ENCODE measurements at places on chromosomes 1 and 21. TPM values are rescaled to one million over a fixed set of nuclear protein-coding genes. Genes with fewer than 3 reads are reported as not detected.

DNA sequence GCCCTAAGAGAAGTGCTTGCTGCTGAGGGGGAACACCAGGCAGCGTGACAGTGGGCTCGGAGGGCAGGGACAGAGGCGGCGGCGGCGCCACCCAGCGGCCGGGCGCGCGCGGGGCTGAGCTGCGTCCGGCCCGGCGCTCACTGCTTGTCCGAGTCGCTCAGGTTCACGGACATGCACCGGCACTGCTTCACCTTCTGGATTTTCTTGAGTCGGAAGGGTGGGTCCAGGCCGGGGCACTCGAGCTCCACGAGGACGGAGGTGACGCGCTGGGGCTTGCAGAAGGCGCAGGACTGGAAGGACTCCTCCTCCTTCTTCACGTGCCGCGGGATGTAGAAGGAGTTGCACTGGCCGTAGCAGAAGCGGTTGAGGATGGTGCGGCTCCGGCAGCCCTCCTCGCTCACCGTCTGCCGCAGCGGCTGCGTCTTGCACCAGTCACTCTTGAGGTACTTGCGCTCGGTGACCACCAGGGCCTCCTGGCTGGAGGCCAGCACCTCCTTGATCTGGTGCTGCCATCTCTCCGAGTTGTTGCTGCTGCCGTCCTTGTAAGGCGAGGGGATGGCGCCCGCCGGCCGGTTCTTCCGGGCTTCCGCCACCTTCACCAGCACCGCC is 119.0 kb downstream of the GREM2 start:
- DNase-seq: peak; percentile 41

GRCh38 chr1:174965362-174966007 is 34.3 kb upstream of the CACYBP start:
- DNase-seq: no peak

DNA sequence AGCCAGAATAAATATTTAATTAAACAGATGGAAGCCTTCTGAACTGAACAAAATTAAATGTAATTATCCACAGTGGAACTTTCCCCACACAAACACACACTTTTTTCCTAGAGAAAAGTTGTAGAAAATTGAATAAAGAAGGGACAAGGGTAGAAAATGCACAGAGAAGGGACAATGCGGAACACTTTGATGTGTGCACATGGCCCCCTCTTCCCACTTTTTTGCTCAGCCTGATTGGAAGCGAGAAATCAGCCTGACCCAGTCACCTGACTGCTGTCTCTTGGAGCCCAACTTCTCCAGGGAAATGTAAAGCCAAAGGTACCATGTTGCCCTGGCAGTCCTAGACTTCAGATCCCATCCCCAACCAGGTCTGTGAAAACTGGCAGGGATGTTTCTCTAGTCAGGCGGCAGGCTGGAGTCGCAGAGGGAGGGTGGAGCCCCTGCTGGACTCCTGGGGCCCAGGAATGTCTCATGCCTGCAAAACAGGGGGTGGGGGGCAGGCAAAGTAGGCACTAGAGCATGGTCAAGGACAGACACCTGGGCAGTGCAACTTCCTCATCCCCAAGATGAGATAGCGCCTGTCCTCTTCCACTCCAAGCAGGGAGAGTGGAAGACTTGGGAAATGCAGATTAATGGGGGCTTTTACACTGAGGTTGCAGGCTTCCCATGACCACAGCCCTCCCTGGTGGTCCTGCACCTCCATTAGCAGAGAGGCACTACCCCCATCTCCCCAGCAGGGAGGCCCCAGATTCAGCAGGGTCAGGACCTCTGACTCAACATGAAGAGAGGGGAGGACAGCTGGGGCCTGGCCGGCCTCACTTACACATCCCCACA is 2.8 kb downstream of the CERS2 start:
- DNase-seq: no peak

Gene FCGR2B
- 17.5 TPM for total RNA-seq

GRCh38 chr1:162179121-162179520 is 109.6 kb downstream of the NOS1AP start:
- no peak for DNase-seq

GRCh38 chr1:33382661-33383415 is 48.1 kb downstream of the PHC2 start:
- peak; percentile 47 for DNase-seq

DNA sequence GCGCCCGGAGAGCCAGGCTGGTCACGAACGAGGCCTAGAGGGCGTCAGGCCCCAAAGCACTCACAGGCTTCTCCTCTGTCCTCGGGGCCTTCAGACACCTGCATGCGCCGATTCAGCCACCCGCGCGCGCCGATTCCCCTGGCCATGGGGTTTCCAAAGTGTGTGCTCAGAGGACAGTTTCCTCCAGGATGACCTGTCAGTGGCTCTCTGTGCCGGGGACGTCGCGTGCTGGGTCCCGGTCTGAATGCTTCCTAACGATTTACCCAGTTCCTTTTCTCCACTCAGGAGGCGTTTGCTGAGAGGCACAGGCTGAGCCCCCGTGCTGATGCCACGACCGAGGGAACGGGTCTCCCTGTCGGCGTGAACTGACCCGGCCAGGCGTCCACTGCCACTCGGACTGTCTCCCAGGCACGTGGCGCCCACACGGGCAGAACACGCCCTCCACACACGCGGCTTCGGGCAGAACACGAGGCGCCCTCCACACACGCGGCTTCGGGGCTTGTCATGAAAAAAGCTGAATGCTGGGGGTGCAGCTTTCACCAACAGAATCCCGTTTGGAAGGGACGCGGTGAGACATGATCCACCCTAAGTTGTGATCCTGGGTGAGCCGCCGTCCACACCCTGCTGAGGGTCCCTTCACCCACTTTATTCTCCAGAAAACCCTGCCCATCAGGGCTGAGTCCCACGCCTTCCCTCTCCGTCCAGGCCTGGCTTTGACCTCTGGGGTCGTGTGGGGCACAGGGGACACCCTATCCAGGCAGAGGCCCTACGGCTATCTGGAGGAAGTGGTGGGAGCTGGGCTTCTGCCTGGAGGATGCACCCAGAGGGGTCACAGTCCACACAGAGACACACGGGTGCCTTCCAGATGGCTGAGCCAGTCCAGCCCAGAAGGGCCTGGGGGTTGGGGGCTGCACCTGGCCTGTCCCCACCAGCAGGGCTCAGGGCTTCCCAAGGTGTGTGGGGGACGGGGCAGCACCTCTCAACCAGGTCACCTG is 56.1 kb downstream of the COL6A1 start:
- no peak for DNase-seq

- no peak for DNase-seq
These were observed 7.4 kb upstream of the MOB3C start for GRCh38 chr1:46623743-46624644.

GRCh38 chr21:45818276-45818903 is 163.2 kb upstream of the COL6A1 start:
- DNase-seq: no peak

Gene PRMT6
- 4.3 TPM for total RNA-seq

DNA sequence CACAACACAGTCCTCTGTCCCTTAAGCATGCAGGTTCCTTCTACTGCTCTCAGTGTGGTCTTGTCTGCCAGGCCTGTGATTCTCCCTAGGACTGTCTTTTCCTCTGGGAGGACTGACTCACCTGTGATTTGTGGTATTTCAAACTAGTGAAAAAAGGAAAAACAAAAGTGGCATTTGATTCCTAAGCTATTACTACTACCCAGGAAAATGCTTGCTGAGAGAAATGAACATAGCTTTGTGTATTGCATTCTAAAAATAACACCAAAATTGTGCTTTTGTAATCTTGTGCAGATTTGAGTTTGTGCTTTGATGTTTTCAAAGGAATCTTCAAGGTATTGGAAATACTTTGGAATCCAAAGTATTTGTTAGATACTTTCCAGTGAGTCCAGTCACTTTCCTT is 57.0 kb downstream of the GPR161 start:
- no peak for DNase-seq

Gene S100A5
- not detected for total RNA-seq

Gene RNU1-2
- total RNA-seq: 9,391 TPM

GRCh38 chr1:175885326-175885725 is 141.9 kb upstream of the TNR start:
- no peak for DNase-seq

DNA sequence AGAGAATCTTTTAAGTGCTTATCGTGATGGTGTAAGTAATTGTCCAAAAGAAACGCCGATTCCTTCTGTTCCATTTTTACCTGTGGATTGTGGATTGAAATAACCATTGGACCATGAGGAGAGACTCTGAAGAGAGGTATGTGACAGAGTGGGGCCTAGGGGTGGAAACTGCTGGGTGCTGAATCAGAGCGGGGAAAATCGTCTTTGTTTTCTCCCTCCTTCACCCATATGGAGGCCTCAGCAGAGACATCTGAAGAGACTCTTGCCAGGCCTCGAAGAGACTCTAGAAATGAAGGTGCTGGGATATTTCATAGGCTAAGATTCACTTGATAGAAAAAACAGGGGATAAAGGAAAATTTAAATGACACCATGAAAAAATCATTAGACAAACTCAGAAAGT is 1327.0 kb downstream of the BRINP3 start:
- no peak for DNase-seq

GRCh38 chr1:247517795-247518612 is 18.2 kb downstream of the OR2C3 start:
- DNase-seq: no peak

- DNase-seq: no peak
These were observed 271.5 kb upstream of the BEND5 start for GRCh38 chr1:49048188-49048587.

DNA sequence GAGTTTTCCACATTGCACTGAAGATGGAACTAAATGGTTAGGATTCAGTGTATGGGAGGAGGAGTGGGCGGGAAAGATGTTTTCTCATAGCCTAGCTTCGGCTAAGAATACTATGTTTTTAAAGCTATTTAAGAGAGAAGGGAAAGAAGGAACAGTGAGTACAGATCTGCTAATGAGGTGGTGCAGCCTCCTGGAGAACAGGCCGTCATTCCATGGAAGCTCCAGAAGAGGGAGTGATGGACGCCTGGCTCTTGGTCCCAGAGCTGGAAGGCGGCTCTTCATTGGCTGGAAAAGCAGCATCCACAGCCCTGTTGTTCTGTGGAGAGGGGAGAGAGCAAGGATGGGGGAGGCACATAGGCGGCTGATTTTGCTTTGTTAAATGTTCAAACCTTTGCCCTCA is 6.9 kb downstream of the CAMK1G start:
- DNase-seq: no peak

DNA sequence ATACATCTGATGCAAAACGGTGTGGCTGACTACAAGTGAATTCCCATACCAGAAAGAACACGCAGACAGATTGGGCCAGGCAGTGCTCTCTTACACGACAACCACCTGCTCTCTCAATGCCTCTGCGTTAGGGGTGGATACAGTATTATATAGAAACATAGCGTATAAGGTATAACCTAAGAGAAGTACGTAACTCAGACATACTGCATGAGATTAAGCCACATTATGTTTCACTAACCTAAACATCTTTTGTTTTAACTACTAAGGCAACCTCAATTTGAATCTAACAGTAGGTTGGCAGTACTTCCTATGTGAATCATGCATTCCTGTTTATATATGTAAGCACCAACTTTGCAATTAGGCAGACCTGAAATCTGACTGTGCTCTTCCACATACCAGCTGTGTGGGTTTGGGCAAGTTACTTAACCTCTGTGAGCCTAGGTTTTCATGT is 58.1 kb upstream of the COA6 start:
- no peak for DNase-seq

Gene TCHHL1
- total RNA-seq: not detected

- no peak for DNase-seq
These were observed 117.1 kb downstream of the ZZZ3 start for GRCh38 chr1:77565321-77565720.

Gene SH2D2A
- 1.1 TPM for total RNA-seq

DNA sequence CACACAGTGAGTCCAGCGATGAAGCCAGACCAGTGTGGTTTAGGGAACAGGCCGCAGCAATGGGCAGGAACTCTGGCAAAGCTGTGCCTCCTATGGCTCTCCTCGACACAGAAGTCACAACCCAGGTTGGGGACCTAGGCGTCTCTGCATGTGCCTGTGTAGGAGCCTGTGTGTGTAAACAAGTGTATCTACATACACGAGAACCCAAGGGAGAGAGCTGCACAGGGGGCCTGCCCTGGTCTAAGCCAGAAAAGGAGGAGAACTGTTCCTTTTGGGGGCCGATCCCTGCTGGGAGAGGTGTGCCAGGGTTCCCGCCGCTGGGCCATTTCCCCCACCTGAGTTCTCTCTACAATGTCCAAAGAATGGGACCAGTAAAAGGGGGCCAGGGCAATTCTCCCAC is 56.0 kb downstream of the CD247 start:
- no peak for DNase-seq

- no peak for DNase-seq
These were observed 35.8 kb upstream of the CR2 start for GRCh38 chr1:207418351-207418750.

- no peak for DNase-seq
These were observed 16.8 kb downstream of the UCK2 start for GRCh38 chr1:165844114-165844798.

DNA sequence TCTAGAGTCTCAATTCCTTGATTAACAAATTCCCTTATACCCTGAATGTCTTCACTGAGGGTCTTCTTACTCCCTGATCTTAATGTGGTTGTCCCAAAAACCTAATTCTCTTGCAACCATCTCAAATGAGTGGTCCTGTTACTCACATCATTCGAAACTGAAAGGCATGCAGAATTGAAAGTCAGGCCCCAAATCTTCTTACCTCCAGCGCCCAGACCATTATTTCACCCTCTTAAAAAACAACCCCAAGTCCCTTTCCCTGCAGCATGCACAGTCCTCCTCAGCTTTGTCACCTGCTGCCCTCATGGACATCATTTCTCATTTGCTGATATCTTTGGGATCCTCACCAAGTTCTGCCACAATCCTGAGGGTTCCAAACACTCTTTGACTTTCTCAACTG is 230.1 kb downstream of the SEC16B start:
- no peak for DNase-seq

DNA sequence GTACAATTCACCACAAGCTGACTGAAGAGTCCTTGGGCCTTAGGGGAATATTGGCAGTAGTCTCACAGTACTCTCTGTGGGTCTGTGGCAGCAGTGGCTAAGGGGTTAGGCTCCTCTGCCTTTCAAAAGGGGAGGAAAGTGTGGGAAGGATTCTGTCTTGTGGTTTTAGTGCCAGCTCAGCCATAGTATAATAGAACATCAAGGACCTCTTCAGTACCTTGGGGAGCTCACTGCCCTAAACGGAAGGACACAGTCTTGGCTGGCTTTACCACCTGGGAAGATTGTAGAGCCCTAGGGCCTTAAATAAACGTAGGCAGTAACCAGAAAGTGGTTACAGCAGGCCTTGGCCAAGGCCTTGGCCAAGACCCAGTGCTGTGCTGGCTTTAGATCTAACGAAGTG is 265.7 kb downstream of the COL11A1 start:
- no peak for DNase-seq

- no peak for DNase-seq
These were observed 230.6 kb downstream of the DSCAM start for GRCh38 chr21:40616377-40616704.

Gene CASQ1
- 12.6 TPM for total RNA-seq

- DNase-seq: no peak
These were observed 20.5 kb downstream of the SYT6 start for GRCh38 chr1:114133129-114133528.

- DNase-seq: no peak
These were observed 11.4 kb downstream of the SMAP2 start for GRCh38 chr1:40384887-40385286.

All from Right ventricle myocardium superior (tissue), 1 donor.